ENCODE measurements at places on chromosomes 5 and 9.

GRCh38 chr9:23608456-23608855 lies 217.6 kb downstream of the ELAVL2 start:
- DNase-seq: no peak

GRCh38 chr5:73295447-73295846 lies 122.5 kb downstream of the TMEM174 start:
- DNase-seq: no peak

DNA sequence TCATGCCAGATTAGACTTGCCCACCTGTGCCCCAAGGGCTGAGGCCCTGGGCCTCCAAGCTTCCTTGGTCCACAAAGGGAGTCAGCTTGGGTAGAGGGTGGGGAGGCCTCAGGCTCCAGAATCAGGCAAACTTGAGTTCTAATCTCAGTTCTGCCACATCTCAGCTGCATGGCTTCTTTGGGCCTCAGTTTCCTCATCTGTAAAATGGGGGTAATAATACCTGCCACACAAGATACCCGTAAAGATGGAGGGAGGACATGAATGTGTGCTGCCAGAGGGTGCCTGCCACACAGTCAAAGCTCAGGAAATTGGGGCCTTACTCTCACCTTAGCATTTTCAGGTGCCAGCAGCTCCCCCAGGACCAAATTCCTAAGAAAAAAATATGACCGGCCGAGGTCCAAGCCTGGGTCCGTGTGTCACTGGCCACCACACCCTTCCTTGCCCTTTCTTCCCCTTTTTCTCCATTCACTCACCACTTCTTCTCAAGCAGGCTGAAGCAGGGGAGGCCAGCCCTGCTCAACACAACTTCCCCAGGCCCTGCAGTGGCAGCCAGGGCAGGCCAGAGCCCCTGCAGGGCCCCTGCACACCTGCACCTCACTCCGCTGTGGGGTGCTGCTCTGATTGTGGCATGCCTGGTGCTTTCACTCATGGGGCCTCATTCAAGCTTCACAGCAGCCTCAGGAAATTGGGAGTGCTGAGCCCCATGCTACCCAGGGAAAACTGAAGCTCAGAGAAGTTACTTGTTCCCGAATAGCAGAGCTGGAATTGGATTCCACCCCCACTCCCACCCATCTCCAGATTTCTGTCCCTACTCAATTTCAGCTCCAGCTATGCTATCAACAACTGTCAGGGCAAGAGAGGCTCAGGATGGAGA lies 3.9 kb downstream of the RGS14 start:
- DNase-seq: no peak

DNA sequence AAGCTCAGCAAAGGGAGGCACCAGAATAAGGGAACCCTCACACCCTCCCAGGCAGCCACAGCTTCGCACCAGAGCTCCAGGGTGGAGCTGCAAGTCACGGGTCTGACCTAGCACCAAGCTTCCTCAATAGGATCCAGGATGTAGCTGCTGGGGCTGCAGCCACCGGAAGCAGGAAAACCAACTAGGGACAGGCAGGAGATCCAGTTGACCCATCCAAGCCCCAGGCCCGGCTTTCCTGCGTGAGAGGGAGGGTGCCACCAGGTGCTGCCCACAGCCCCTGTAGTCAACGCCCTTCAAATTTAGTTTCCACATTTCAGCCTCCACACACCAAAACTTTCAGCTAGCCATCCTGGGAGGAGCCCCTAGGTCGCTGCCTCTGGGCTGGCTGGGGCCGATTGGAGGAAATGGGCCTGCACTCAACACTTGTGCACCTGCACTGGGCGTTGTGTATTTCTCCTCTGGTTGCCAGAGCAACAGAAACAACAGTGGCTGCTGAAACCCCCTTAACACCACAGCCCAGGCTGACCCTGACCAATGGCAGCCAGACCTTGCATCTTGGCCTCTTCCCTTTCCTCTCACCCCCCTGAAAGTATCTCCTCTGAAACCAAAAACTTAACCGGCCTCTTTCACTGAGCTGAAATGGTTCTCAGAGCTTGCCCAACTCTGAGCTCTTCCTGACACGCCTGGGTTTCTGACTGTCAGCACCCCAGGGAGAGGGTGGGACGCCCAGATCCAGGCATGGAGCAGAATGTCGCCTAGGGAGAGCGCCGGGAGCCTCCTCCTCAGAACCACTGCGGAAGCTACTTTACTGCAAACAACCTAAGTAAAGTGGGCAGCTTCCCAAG lies 226.5 kb upstream of the MAP3K1 start:
- no peak for DNase-seq

- no peak for DNase-seq
Observed at GRCh38 chr5:117425163-117425562, 850.5 kb upstream of the SEMA6A start.

DNA sequence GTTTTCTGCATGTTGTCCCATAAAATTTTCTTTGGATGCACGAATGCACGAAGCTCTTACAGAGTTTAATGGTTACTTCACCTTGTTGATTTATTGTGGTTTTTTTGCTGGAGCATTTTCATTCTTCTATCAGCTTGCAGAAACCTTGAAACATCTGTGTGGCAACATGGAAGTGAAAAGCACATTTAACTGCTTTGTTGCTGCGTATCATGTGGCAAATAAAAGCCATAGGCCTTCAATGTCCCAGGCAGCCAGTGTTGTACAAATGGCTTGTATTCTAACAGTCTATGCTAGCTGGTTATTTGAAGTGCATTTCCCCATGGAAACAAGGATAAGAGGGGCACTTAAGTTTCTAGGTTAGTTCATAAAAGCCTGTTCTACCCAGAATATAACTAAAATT lies 42.5 kb upstream of the RASGRF2 start:
- DNase-seq: no peak

DNA sequence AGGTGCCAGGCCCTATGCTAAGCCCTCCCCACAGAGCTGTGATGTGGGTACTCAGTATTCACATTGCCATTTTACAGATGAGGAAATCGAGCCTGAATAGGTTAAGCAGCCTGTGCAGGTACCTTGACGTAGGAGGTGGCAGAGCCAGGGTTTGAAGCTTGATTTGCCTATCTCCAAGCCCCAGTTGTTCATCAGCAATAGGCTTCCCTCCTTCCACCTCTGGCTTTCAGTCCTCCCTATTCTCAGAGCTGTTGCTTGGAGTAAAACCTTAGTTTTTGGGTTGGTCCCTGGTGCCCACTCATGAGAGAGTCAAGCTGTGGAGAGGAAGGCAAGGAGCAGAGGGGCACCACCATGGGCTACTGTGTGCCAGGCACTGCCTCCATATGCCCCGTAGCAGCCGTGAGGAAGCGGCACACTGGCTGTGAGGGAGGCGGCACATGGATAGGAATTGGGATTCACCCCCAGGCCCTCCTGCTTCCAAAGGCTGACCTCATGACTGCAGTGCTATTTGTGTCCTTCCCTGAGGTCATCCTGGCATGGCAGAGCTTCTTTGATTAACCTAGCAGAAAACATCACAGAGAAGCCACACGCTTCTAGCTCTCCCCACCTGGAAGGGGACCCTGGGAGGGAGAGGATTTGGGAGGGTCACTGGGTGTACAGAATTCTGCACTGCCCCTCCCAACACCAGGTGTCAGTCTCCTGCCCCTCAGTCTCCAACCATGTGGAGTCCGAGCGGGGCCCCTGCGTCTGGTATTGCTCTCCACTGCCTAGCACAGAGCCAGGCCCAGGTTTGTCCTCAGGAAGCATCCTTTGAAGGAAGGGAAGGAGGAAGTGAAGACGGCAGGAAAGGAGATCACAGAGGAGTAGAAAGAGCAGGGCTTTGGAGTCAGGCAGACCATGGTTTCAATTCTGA lies 109.8 kb downstream of the RGS3 start:
- no peak for DNase-seq

DNA sequence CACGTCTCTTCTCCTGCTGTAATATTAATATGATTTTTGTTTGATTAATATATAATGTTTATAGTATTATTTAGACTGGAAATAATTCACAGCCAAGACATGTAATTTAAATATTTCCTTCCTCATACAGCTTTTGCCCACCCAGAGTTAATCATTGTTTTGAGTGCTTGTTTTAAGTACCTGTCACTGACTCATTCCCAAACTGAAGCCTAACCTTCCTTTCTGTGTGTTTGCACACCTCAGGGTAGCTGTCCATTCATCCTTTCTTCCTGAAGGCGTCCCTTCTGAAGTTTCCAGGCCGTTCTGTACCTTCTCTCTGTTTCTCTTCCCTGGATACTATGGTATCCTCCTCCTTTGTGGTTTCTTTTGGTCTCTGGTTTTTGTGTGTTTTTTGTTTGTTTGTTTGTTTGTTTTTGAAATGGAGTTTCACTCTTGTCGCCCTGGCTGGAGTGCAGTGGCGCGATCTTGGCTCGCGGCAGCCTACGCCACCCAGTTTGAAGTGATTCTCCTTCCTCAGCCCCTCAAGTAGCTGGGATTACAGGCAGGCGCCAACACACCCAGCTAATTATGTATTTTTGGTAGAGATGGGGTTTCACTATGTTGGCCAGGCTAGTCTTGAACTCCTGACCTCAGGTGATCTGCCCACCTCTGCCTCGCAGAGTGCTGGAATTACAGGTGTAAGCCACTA lies 312.4 kb downstream of the DOCK8 start:
- DNase-seq: no peak

- no peak for DNase-seq
Observed at GRCh38 chr9:113887436-113887835, 11.3 kb downstream of the ZNF618 start.

DNA sequence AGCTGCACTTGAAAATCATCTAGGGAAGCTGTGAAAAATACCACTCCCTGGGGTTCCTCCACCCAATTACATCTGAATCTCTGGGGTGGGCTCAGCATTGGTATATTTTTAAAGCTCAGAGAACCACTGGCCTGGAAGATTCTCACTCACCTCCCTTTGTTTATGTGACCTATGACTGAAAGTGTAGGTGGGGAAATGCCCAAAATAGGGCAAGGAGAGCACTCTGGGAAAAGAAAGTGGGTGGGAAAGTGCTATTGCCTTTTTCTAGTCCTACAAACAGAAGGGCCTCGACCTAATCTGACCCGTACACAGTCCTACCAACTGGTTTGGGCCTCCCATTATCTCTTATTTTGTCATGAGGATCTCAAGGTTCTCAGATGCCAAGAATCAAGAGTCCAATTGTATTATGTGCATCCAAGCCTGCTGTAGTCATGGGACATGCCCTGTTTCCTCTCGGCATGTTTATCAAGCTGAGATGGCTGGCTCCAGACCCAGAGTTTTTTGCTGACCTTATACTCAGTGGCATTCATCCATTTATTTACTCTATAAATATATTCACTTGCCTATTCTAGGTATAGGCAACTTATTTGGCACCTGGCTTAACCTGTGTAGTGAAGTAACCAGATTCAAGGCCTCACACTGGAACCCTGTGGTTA lies 483.7 kb downstream of the ENC1 start:
- DNase-seq: no peak

DNA sequence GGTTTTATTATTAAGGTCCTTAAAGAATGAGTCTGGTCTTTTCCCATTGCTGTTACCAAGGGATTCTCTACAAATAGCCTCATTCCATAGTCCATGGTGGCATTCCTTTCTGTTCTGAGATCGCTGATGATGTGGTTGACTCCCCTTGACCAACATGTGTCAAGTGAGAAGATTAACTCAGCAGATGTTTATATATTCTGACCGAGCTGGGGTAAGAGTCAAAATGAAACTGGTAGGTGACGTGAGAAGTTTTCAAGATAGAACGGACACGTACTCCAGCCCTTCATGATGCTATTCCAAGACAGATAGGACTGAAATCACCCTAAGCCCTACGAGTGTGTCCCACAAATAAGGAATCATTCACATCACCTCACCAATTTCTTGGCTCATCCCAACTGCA lies 155.5 kb upstream of the WWC1 start:
- DNase-seq: no peak

GRCh38 chr5:53071738-53072137 lies 37.8 kb downstream of the MOCS2 start:
- no peak for DNase-seq

DNA sequence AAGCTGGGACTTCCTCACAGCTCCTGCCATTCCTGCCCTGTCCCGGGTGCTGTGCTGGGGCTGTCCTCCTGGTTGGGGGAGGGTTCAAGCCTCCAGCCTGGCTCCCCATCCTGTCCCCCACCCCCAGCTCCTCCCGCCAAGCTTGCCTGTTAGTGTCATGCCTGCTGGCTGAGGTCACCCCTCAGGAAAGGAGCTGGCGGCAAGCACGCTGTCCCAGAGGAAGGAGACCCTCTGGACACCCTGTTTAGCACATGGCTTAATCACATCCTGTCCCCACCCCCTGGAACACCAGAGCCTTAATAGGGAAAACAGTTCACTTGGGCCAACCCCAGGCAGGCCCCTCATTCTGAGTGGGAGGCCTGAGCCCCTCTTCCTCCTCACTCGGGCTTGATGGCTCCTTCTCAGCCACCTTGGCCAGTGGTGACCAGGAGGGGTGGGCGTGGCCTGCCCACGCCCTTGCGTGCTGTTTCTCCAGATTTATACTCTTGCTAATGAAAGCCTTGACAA lies 9.2 kb upstream of the PHYHD1 start:
- DNase-seq: no peak

DNA sequence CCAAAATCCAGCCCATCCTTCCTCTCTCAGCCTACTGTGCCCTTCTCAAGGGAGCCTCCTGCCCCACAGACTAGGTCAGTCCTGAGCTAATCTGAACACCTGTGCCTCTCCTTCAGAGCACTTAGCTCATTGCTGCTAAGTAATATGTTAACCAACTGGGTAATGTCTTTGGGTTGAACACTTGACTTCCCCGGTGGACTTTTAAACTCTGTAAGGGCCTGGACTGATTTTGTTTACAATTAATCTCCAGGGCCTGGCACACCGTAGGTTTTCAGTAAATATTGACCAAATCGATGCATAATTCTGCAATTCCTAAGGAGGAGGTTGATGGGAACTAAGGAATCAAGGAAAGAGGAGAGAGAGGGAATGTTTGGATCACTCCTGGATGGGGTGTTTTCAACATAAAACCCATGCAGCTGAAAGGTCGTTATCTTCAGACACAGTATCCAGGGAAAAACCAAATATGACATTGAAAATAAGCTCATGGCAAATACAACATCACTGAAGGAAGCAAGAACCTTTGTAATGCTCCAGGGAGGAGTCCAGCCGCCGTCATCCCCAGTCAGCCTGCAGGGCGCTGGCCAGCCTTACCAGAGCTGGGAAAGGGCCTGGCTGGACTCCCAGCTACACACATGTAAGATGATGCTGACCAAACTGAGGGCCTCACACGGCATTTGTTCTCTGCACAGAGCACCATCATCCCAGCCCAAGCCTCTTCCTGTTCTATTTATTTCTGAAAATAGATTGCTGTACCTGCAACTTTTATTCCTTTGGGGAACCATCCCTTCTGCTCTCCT lies 166.3 kb downstream of the C5orf15 start:
- no peak for DNase-seq

DNA sequence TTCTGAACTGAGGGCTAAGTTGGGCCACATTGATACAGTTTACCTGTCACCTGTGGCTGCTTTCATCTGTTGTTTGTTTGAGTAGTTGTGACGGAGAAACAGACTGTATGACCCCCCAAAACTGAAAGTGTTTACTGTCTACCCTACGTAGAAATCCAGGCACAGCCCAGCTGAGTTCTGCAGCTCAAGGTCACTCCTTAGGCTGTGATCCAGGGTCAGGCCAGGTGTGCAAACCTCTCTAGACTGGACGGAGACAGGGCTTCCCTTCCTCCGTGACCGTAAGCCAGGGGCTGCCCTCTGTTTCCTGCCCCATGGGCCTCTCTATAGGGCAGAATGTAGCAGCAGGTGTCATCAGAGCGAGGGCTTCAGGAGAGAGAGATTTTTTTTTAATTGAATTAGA lies 207.9 kb upstream of the OTULINL start:
- no peak for DNase-seq

- no peak for DNase-seq
Observed at GRCh38 chr9:33273972-33274328, 9.1 kb downstream of the CHMP5 start.

All from SK-N-MC (cell line).